ENCODE measurements at places on chromosomes 6 and 20.
A peak's percentile ranks its signal among the peaks of the same experiment; 100 is the strongest.

DNA sequence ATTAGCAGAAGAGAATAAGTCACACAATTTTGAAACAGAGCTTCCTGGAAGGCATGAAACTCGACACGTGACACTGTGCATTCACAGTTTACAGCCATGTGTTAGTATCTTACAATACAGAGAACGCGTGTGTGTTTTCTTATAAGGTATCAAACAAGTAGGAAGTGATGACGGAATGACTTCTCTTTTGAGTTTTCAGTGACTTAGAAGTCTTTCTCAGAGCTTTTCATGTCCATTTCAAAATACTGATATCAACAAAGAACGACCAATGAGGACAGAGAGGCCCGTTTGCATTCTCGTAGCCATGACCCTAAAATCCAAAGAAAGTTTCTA, 36.6 kb upstream of the DUSP22 start:
- no peak for DNase-seq

- DNase-seq: no peak
Observed at GRCh38 chr20:15742087-15742486, 831.2 kb downstream of the KIF16B start.

DNA sequence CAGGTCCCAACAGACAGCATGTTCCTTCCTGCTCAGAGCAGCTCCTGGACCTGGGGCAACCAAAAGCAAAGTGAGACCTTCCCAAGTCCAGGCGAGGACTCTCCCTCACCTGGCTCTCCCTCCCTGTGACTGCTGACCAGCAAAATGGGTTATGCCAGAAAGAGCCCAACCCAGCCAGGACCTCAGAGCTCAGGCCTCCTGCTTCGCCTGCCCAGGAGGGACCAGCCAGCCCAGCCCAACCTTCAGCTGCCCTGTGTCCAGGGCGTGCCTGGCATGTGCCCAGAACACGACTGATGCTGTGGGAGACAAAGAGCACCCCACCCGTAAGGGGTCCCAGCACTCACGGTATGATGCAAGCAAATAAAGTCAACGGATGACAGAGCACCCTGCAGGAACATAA, 74.0 kb upstream of the CST7 start:
- DNase-seq: no peak

DNA sequence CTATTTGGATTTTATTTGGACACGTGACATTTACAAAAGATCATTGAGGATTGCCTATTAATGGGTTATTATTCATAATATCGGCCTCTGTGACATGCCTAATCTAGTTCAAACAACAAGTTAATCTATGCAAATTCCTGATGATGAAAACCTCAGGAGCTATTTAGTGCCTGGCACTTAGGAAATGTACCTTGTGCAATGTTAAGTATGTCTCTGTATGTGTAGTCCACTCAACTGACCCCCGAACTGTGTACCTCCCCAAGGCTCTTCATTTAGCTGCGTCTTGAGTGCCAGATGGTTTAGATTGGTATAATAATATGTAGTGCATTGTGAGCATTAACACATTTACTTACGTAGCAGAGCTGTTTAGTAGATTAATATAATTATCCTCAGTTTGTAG, 6.9 kb downstream of the LAMA2 start:
- DNase-seq: no peak

- no peak for DNase-seq
Observed at GRCh38 chr20:2909953-2910352, 36.7 kb downstream of the PTPRA start.

GRCh38 chr20:63151554-63152321, 64.2 kb downstream of the YTHDF1 start:
- DNase-seq: no peak

DNA sequence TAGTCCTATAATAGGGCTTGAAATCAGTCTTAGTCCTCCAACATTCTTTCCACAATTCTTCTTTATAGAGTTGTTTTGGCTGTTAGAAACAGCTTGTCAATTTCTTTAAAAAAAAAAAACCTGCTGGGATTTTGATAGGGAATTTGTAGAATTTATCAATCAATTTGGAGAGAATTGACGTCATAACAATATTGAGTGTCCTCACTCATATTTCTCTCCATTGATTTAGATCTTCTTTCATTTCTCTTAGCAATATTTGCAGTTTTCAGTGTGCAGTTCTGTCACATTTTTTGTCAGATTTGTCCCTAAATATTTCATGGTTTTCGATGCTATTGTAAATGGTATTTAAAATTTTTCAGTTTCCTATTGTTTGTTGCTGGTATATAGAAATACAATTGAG, 5.3 kb upstream of the LINC00237 start:
- DNase-seq: no peak

DNA sequence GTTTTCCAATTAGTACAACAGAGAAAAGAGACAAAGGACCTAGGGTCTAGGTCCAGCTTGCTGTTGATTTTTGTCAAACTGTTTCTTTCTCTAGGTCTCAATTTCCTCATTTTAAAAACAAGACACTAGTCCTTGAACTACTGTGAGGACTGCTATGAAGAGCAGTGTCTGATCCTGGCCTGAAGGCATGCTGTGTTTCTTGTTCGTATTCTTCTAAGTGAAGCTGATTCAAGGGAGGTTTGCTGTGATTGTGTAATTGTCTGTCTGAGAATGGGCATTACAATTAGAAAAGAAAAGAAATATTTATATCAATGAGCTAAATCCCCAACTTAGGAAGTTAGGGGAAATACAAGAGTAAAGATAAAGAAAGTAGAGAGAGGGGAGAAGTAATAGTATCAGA, 228.2 kb upstream of the SUPT3H start:
- DNase-seq: no peak

DNA sequence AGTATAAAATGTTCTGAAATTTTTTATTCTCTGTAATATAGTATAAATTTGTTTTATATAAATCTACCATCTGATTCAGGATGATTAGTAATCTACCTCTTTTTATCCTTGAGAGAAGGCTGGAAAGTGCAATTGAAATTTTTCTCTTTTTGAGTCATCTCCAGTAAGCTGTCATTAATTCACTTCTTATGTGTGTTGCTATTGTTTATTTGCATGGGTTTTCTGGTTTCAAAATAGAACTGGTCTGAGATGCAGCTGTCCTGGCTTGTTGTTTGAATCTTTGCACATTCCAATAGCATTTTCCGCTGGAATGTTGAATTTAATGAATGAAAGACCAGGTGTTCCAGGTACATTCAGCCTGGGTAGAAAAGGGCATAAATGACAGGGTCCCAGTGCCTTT, 24.3 kb upstream of the TAB2 start:
- DNase-seq: no peak

GRCh38 chr20:50814438-50815161, 19.7 kb downstream of the BCAS4 start:
- no peak for DNase-seq

GRCh38 chr6:169981568-169981967, 230.1 kb downstream of the ERMARD start:
- no peak for DNase-seq

- no peak for DNase-seq
Observed at GRCh38 chr6:149534742-149535141, 11.1 kb downstream of the PPIL4 start.

DNA sequence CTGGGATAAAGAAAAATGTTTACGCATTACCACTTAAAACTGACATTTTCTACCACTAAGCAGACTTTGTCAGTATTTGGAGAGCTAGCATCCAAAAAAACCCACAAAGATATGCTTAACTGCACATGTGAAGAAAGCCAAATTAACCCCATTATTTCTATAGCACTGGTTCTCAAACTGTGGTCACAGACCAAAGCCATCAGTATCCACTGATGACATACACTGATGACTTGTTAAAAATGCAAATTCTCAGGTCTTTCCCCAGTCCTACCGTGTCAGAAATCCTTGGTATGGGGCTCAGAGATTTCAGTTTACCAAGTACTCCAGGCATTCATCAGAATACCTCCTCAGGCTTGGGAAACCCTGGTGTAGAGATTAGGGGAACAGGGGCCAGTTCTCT, 230.2 kb downstream of the PTPRK start:
- no peak for DNase-seq

DNA sequence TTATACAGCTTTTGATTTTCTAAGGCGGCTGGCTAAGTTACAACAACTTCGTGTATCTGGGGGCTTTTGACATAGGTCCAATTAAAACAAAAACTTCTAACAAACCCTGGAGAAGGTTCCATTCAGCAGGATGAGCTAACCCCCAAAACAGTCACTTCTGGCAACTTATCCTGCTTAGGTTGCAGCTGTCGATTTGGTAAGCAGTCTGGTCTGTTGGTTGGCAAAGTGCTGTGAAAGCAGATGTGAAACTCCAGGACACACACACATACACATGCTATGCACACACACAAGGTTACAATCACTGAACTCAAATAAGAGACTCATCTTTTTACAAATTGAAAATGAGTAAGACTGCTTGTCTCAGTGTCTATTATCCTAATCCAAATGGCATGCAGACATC, 119.0 kb upstream of the STMND1 start:
- DNase-seq: peak; percentile 35

- DNase-seq: no peak
Observed at GRCh38 chr20:32893263-32894025, 34.7 kb downstream of the EFCAB8 start.

DNA sequence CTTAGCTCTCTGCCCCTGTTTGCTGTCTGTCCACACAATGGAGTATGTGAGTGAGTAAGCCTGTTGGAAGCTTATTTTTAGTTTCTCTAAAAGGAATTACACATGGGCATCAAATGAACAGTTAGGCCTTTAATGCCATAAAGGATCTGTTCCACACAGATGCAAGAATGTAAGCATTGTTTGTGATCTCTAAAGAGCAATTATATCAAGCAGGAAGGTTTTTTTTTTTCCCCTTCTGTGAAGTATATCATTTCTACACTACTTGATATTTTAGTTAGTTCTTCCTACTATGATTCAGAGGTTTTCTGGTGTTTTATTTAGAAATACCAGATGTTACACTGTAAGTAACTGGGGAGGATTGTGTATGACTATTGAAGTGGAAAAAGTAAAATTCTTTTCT, 627.5 kb downstream of the COL12A1 start:
- DNase-seq: no peak

DNA sequence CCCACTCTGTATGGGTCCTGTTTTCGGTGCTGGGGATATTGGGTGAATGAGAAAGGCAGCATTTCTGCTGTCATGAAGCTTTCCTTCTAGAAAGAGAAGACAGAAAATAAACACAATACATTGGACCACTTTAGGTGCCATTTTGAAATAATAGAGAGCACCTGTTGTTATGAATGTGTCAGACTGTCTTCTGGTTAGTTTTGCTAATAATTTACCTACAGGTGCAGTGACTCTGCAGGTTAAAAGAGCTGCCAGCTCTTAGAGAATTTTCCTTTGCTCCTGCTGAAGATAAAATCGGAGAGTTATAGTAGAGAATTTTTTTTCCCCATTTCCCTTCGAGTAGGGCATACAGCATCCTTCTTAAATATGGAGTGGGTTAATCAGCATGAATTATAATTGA, 21.9 kb upstream of the GCLC start:
- DNase-seq: no peak

- no peak for DNase-seq
Observed at GRCh38 chr20:2793471-2793870, 7.0 kb downstream of the CPXM1 start.

DNA sequence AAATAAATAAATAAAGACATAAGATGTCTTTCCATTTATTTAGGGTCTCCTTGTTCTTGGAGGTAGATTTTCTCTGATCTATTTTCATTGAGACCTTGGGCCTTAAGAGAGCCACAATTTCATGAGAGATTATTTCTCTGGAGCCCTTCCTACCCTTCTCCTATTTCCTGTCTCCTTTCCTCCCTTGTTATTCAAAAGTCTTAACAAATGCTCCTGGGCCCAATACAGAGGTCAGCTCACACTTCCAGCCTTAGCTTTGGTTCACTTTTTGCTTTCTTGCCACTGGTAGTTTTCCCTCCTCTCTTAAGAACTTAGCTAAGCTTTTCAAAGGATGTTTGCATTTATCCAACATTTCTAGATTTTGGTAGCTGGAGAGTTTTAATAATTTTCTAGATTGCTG, 44.0 kb downstream of the PTPRA start:
- DNase-seq: no peak

- no peak for DNase-seq
Observed at GRCh38 chr20:34449674-34450592, 66.3 kb upstream of the DYNLRB1 start.

Data from spinal cord (tissue), 10 donors.